Stimulated activated CD4-positive, alpha-beta T cell treated with anti-CD3 and anti-CD28 coated beads, Interleukin-2, amount 100 ng/mL, for 48 hours (primary cell): ENCODE measurements at places on chromosomes 7 and 10.
A peak's percentile ranks its signal among the peaks of the same experiment; 100 is the strongest.

DNA sequence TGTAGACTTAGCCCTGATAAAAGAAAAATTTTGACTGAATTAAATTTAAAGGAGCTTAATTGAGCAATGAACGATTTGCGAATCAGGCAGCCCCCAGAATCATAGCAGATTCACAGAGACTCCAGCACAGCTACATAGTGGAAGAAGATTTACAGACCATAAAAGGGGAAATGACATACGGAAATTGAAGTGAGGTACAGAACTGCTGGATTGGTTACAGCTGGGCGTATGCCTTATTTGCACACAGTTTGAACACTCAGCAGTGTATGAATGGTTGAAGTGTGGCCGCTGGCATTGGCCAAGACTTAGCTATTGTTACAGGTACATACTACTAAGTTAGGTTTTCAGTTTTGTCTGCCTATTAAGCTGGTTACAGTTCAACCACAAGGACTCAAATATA lies 433.5 kb upstream of the CELF2 start:
- no peak for DNase-seq

GRCh38 chr10:104337521-104337984 lies 712 bp downstream of the ITPRIP start:
- DNase-seq, result no peak

GRCh38 chr10:119133949-119134348 lies 30.0 kb downstream of the DENND10 start:
- DNase-seq, result peak; percentile 41

GRCh38 chr7:27139334-27140125 lies 4.0 kb downstream of the HOXA5 start:
- DNase-seq, result no peak

- no peak for DNase-seq
Observed at GRCh38 chr10:62277971-62278370, 9.3 kb upstream of the RTKN2 start.

- no peak for DNase-seq
Observed at GRCh38 chr7:39734633-39735004, 111.2 kb downstream of the RALA start.

DNA sequence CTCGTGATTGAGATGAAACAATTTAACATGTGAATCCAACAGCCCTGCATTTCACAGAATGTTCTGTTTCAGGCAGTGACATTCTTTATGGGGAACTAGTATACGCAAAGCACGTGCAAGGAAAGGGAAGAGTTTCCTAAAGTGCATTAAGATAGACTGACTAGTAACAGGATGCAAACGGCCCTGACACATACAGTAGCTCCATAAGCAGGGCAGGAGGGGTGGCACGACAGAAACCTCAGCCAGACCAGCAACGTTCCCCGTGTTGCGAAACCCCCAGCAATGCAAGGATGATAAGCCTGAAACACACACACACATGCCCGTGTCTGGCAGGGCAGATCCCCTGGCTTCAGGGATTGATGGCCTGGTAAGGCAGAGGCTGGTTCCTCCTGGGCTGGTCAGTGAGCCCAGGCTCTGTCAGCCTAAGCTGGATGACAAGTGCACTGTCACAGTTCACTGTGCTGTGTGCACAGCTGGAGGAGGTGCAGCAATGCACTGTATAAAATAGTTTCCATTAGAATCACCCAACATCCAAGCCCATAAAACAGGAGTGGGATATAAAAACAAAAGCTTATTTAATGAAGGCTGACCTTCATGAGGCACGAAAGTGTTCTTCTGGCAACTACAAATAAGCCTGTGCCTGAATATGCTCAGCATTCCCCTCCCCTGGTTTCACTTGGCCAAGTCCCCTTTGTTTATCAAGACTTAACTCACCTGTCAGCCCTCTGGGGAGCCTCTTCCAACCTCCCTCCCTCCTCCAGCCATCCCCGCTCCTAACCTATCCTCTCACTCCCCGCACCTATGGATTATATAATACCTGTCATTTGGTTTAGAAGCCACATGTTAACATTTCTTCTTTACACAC lies 88.8 kb downstream of the GSAP start:
- DNase-seq, result no peak

GRCh38 chr10:103757531-103758293 lies 97.7 kb downstream of the SH3PXD2A start:
- peak; percentile 50 for DNase-seq

DNA sequence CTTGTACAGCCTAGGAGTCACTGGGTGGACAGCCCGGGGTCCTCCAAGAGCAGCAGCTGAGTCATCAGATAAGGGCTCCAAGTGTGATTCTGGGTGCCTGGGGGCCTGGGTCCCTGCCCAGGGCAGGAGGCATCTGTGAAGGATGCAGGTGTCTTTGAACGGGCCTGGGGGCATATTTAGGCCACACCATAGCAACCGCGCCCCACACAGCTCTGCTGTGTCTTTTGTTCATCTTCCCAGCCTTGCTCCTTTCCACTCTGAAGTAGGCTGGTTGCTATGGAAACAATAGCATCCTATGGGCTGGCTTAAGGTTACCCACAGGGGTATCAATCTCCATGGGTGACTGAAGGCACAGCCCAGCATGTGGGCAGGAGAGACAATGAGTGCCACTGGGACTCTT lies 324.7 kb downstream of the TCERG1L start:
- no peak for DNase-seq

DNA sequence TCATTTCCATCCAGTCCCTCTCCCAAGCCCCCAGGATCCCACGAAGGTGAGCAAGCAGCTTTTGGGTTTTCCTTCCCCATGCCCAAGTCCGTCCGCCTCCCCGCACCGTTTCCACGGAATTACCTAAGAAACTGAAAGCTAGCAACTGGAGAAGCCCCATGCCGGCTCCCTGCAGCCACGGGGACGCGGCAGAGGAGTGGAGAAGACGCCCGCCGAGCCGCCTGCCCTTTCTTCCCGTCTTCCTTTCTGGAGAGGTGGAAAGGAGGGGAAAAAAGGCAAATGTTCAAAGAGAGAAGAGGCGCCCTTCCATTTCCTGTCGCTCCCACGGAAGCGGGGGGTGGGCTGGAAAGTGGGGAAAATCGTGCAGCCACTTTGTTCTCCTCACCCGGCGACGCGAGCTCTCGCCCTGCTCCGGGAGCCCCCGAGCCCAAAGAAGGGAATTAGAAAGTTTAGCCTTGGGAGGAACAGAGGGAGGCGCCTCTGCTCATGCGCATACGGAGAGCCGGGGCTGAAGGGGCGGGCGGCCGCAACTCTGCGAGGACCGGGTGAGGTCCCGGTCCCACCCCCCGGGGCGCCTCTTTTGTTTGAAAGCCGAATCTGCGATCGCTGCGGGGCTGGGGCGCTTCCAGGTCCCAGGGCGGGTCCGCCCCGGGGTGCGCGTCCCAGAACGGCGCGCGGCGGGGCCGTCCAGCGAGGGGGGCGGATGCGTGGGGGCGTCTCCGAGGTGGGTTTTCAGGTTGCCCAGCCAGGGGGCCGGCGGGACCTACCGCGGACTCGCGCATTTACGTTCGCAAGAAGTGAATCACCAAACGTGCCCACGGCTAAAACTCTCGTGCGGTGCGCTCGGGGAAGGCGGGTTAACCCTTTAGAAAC lies at the start of gene LAMB1:
Gene LAMB1, minus strand, starts transcription at position 436 of the 873 bp plus-strand sequence. Its CDS starts 276 bp downstream, at position 160.
- no peak for DNase-seq

DNA sequence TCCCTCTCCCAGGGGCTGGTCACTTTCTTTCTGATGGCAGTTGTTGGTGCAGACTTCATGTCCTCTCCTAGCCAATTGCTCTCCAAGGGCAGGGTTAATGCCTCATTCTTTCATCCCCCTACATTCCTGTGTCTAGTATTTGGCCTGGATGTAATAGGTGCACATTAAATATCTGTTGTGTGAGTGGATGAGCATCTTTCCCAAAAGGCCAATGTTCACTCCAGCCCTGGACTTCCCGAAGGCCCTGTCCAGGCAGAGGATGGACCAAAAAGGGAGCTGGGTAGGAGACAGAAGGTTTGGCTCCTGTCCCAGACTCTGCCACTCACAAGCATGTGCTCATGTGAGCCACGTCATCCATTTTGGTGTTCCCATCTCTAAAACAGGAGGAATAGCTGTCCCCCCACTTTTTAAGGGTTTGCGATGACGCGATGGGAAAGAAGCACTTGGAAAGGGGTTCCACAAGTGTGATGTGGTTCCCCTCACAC lies 47.5 kb downstream of the RGS10 start:
- DNase-seq, result no peak

DNA sequence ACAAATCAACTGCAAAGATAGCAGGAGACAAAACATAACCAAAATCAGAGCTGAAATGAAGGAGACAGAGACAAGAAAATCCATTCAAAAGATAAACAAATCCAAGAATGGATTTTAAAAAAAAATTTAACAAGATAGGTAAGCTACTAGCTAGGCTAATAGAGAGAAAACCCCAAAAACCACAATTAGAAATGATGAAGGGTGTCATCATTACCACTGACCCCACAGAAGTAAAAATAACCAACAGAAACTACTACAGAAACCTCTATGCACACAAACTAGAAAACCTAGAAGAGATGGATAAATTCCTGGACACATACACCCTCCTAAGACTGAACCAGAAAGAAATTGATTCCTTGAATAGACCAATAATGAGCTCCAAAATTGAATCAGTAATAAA lies 117.6 kb downstream of the DNAJC1 start:
- DNase-seq, result no peak

DNA sequence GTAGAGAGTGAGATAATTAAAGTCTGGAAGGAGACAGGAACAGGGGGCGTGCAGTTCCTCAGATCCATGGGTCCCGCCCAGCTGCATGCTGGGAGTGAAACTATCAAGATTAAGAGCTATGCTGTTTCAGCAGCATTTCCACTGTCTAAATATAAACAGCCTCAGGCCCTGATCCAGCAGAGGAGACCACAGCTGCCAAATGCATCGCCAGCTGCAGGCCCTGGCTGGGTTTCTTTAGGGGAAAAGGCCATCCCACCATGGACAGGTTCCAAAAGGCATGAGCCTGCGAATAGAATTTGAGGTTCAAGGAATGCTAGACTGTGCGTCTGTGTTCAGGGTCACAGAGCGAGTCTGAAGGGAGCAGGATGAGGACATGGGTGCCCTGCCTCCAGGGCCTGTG lies 411.4 kb downstream of the PAXIP1 start:
- DNase-seq, result no peak

GRCh38 chr7:95925236-95925635 lies 152.9 kb downstream of the DYNC1I1 start:
- DNase-seq, result no peak

GRCh38 chr10:119301397-119301796 lies 94.0 kb downstream of the GRK5 start:
- peak; percentile 57 for DNase-seq

GRCh38 chr10:7409045-7409731 lies 1.6 kb downstream of the SFMBT2 start:
- peak; percentile 47 for DNase-seq

GRCh38 chr10:49289480-49289879 lies 9.5 kb upstream of the C10orf71 start:
- DNase-seq, result no peak
